Type B pancreatic cell (in vitro differentiated cells): ENCODE measurements at places on chromosomes 3 and 15. TPM values are rescaled to one million over a fixed set of nuclear protein-coding genes. Genes with fewer than 3 reads are reported as not detected.

GRCh38 chr15:50718700-50719125, 32.1 kb upstream of the TRPM7 start:
- peak overlapping the region; percentile 77 for H3K27ac ChIP-seq
- H3K27me3 ChIP-seq, result no peaks in the 10 kb centered on the region
- no peak for DNase-seq
- no peak overlapping the region for H3K4me3 ChIP-seq
- no peaks in the 10 kb centered on the region for H3K4me1 ChIP-seq

- DNase-seq, result no peak
- H3K4me1 ChIP-seq, result peaks cover 26% of the 10 kb centered on the region
- H3K36me3 ChIP-seq, result no peaks in the 10 kb centered on the region
- no peaks in the 10 kb centered on the region for H3K27me3 ChIP-seq
- H3K4me3 ChIP-seq, result no peak overlapping the region
Observed at GRCh38 chr15:75725719-75726607, 13.3 kb upstream of the CSPG4 start.

DNA sequence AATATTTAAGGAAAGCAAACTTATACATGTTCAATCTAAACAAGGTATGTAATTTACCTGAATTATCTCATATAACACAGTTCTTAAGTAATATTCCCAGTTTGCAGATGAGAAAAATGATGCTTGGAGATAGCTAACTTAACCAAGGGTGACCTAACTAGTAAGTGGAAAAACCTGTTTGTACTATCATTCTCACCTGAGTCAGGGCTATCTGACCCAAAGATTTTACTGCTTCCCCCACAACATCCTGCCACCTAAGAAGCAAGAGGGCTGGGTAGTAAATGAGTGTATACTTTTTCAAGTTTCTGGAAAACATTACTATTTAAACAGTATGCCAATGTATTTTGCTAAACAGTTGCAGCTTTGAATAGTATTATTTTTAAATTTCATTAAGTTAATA, 10.6 kb downstream of the TP63 start:
- no peak overlapping the region for H3K27ac ChIP-seq
- no peaks in the 10 kb centered on the region for H3K4me1 ChIP-seq
- H3K36me3 ChIP-seq, result no peaks in the 10 kb centered on the region
- H3K4me3 ChIP-seq, result no peak overlapping the region

GRCh38 chr3:16864610-16865313, 20.0 kb upstream of the PLCL2 start:
- H3K4me1 ChIP-seq, result peaks cover 7% of the 10 kb centered on the region
- DNase-seq, result no peak
- H3K36me3 ChIP-seq, result no peaks in the 10 kb centered on the region
- H3K27ac ChIP-seq, result no peak overlapping the region
- peaks cover 3% of the 10 kb centered on the region for H3K27me3 ChIP-seq

GRCh38 chr3:192434186-192434585, 293.2 kb downstream of the FGF12 start:
- H3K27ac ChIP-seq, result no peak overlapping the region
- peaks cover 46% of the 10 kb centered on the region for H3K27me3 ChIP-seq
- H3K4me1 ChIP-seq, result no peaks in the 10 kb centered on the region
- H3K4me3 ChIP-seq, result no peak overlapping the region

- peaks cover 22% of the 10 kb centered on the region for H3K4me1 ChIP-seq
- no peak overlapping the region for H3K27ac ChIP-seq
- H3K36me3 ChIP-seq, result no peaks in the 10 kb centered on the region
- H3K4me3 ChIP-seq, result no peak overlapping the region
- DNase-seq, result no peak
- peaks cover 2% of the 10 kb centered on the region for H3K27me3 ChIP-seq
Observed at GRCh38 chr15:96043591-96044171, 286.8 kb upstream of the NR2F2 start.

ST3GAL6 gene
- total RNA-seq, result 16.5 and 21.9 TPM in 2 replicates
